ENCODE measurements at places on chromosomes 11 and 22.
A peak's percentile ranks its signal among the peaks of the same experiment; 100 is the strongest.

DNA sequence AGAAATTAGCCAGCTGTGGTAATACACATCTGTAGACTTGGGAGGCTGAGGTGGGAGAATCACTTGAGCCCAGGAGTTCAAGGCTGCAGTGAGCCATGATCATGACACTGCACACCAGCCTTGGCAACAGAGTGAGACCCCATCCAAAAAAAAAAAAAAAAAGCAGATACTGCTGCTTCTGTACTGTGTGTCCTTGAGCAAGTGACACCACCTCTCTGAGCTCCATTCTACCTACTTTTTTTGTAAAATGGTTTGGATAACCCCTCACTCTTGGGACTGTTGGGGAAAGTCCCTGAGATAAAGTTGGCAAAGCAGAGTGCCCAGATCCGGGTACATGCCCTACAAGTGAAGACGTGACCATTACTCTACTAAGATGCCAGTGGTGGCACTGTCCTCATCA is 2.7 kb downstream of the SEC14L3 start:
- no peak for DNase-seq

DNA sequence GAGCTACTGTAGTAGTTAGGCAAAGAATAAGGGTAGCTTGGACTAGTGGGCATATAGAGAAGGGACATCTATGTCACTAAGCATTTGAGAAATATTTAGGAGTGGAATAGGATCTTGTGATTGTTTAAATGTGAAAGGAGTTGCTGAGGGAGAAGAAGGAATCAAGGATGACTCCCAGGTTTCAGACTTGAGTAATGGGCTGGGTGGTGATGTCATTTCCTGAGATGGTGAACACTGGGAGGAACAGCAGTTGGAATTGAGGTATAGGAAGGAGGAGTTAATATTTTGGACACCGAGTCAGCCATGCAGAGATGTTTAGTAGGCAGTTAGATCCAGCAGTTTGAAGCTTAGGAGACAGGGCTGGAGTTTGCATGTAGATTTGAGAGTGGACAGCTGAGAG is 40.1 kb downstream of the REXO2 start:
- DNase-seq = peak; percentile 33

- no peak for DNase-seq
These were observed 13.0 kb upstream of the GLYATL1 start for GRCh38 chr11:58926251-58926650.

- DNase-seq = peak; percentile 43
These were observed 47.5 kb downstream of the IRAG1 start for GRCh38 chr11:10646005-10646404.

- no peak for DNase-seq
These were observed 7.8 kb upstream of the NLRP10 start for GRCh38 chr11:7973011-7973410.

GRCh38 chr11:110435780-110436717 is 6.3 kb downstream of the FDX1 start:
- DNase-seq = peak; percentile 57

GRCh38 chr22:41532908-41533825 is 11.1 kb downstream of the POLR3H start:
- DNase-seq = peak; percentile 72

- no peak for DNase-seq
These were observed 8.9 kb upstream of the PTPRJ start for GRCh38 chr11:47971501-47971900.

DNA sequence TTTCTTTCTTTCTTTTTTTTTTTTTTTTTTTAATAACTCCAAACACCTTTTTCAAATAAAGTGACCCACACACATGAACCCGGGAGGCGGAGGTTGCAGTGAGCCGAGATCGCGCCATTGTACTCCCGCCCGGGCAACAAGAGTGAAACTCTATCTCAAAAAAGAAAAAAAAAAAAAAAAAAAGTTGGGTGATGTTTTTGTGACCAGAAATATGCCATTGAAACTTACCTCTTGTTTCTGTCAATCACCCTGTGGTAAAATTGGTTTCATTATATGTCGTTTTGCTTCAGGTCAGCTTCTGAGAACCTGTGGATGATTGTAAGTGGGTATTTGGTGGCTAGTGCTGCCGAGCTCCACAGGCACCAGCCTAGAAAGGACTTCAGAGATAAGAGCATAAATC is 238.8 kb downstream of the TBC1D22A start:
- DNase-seq = no peak

- no peak for DNase-seq
These were observed 90.7 kb downstream of the C11orf87 start for GRCh38 chr11:109512680-109513079.

DNA sequence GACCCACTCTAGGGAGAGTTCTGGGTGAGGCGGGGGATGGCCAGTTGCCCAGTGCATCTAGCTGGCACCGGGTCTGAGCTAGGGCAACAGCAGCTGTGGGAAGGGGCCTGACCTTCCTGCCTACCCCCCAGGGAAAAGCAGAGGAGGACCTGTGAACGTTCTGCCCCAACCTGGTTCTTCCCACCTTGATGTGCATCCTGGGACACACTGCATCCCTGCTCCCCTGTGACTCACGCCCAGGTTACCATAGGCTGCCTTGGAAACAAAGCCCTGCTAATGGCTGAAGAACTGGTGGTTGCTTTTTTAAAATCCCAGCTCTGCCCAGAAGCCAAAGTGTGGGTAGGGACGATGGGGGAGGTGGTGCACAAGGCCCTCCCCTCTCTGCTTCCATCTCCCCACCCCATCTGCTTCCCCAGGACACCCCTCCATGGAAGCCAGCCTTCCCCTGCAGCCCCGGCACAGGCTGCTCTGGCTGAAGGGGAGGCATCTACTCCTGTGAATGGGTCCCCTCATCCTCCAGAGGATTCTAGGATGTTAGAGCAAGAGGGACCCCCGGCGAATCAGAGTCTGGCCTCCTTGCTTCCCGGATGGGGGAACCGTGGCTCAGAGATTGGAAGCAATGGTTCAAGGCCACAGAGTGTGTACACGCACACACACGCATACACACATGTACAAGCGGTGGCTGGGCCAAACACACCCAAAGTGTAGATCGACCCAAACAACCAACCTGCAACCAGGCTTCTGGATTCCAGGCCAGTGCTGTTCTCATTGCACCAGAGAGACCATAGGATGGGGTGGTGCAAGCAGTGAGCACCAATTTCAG is 7.6 kb upstream of the C11orf96 start:
- no peak for DNase-seq

DNA sequence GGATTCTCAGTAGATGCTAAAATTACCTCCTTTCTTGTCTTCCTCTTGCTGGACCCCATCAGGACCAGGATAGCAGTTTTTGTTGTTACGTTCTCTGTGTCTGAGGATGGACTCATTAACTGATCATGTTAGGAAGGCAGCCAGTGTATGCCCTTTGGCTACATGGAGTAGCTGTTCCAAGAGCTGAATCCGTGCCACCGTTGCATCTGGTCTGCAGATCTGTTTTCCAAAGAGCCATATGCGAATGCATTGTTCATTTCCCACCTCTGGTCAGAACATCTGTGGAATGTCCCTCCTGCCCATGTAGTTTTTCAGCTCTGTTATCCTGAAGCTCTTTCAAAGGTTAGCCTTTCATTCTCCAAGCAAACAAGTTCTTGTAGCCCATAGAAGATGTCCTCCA is 188.4 kb downstream of the SPON1 start:
- no peak for DNase-seq

GRCh38 chr22:41826430-41827383 is 6.2 kb upstream of the SREBF2 start:
- no peak for DNase-seq

DNA sequence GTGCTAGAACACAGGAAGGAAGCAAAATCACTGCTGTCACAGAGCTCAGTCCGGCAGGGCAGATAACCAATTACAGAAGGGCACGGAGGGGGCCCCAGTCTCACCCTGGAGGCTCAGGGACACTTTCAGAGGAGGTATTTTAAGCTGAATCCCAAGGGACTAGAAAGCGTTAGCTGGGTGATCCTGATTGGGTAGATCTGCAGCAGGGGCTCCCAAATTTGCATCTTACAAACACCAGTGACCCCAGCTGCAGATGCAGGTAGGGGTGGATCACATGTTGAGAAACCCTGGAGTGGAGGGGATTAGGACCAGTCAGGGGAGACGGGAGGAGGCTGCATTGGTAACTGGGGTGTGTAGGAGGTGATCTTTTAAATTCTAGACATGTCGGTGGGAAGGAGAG is 91.4 kb downstream of the CSNK2A3 start:
- DNase-seq = no peak

DNA sequence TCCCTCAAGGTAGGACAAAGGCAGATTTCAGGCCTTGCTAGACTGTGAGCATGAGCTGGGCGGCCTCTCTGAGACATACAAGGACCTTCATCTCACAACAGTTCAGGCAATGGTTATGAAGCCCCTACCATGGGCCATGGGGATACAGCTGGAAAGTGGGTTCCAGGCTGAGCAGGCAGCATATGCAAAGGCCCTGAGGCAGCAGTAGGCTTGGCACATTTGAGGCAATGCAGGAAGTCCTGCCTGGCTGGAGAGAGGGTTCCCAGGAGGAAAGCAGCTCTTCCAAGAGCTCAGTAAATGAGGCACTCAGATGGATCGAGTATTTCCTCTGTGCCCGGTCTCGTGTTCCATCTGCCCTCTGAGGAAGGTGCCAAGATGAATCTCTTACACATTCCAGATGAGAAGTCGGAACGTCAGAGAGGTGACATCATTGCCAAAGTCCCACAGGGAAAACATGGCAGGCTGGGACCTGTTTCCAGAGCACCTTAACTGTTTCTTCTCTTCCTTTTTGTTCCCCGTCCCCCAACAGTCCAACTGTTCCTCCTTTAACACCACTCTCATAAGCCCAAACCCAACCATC is 388.6 kb downstream of the MN1 start:
- no peak for DNase-seq

DNA sequence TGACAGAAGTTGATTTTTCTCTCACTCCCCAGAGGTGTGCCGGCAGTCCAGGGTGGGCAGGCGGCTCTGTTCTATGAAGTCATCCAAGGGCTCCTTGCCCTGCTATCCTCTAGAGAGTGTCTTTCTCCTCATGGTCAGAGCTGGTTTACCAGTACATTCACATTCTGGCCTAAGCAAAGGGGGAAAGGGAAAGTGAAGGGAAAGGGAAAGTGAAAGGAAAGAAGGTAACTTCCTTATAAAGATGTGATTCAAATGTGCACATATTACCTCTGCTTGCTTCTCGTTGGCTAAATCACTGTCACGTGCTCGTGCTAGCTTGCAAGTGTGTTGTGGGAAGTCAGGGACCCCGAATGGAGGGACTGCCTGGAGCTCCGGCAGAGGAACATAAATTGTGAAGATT is 2.9 kb upstream of the HTATIP2 start:
- peak; percentile 52 for DNase-seq

GRCh38 chr11:106706355-106706754 is 311.9 kb downstream of the GUCY1A2 start:
- peak; percentile 43 for DNase-seq

GRCh38 chr11:73797457-73797856 is 9.8 kb downstream of the MRPL48 start:
- no peak for DNase-seq

DNA sequence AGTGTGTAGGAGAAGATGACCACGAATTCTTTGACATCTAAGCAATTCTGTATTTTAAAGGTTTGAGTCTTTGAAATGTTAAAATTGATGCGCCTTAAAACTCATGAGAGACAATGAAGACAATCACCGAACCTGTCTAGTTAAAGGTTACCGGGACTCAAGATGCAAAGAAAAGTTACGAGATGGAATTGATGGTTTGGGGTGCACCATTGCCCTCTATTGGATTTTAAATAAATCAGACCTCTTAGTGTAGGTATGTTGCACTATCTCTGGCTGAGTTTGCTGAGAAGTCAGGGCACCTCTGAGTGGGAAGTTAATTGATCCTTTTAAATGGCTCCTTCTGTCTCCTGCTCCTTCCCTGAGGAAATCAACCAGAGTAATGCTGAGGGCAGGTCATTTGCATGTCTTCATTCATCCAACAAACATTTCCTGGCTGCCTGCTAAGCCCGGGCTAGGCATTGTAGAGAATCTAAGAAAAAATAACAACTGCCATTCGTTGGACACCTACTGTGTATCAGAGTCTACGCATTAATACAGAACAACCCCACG is 19.4 kb upstream of the TMA7B start:
- no peak for DNase-seq

DNA sequence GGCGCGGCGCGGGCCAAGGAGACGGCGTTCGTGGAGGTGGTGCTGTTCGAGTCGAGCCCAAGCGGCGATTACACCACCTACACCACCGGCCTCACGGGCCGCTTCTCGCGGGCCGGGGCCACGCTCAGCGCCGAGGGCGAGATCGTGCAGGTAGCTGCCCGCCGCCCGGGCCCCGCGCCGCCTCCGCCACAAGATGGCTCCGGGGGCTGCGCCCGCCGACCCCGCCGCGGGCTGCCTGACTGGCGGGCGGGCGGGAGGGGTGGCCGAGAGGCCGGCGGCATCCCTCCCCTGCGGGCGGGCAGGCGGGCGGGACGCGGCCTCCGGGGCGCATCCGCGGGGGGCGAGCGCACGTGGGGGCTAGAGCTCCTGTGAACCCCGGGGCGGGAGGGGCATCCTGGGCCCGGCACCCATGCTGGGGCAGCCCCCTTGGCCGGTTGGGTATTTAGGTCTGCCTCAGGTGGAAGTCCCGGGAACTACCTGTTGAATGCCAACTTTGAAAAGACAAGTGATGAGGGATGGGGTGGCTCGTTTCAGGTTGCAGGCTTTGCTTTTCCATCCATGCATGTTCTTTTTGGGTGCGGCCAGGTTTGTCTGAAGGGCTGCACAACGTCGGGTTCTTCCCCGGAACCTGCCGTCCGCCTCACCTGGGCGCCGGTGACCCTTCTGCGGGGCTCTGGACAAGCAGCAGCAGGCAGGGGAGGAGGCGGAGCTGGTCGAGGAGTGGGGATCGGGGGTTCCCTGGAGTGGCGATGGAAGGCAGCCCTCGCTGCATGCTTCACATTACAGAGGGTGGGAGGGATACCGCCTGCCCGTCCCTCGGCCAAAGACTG is 760 bp downstream of the ZNRF3 start:
- DNase-seq = peak; percentile 50

DNA sequence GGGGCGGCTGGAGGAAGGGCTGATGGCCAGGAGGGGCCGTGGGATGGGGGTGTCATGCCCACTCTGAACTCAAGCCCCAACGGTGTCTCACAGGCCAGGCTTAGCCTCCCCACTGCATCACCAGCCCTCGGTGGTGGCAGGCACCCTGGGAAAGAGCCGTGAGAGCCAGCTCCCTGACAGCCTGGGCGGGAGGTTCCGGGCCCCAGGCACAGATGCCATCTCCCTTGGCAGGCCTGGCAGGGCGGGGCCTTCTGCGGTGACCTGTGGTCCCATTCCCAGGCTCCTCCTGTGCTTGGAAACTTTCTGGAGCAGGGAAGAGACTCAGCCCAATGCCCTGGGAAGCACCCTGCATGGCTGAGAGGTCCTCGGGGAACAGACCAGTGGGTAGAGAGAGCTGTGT is 4.8 kb downstream of the PHLDA2 start:
- DNase-seq = no peak

- DNase-seq = no peak
These were observed 14.3 kb upstream of the SYVN1 start for GRCh38 chr11:65148657-65149056.

DNA sequence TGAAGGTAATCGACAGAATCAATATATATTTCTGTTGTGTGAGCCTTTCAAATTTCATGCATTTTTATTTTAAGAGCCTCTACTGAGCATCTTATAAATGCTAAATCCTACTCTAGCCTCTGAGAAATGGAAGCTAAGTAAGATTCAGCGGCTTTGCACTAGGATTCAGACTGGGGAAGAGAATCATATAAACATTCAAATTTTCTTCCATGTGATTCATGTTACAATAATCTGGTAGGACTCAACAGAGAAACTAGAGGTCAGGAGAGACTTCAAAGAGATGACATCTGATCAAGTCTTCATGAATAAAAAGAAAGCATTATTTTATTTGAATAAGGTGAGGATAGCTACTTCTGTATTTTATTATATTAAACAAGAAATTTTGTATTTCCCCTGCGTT is 538.9 kb downstream of the DLG2 start:
- peak; percentile 29 for DNase-seq

GRCh38 chr22:19729507-19729906 is 6.2 kb downstream of the GP1BB start:
- no peak for DNase-seq

Data from cardiac fibroblast (primary cell).